Stimulated activated CD4-positive, alpha-beta T cell treated with anti-CD3 and anti-CD28 coated beads, TNF-alpha, amount 100 ng/mL, for 4 hours (primary cell): ENCODE measurements at places on chromosomes 2 and 18.
A peak's percentile ranks its signal among the peaks of the same experiment; 100 is the strongest.

DNA sequence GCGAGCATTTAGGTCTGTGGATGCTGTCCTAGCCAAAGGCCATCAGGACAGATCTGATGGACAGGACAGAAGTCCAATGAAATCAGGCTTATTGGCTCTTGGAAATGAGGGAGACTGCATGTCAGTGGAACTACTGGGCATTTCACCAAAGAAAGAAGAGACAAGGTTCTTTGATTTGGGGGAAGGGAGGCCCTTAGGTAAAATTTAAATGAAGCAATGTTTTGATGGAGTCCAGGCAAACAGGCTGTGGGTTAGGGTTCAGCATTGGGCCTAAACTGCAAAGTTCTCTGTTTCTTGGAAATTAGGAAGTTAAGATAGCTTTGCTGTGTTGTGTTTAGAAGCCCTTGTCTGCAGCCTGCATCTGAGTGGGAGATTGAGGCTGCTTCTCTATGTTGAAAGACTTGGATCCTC is 31.6 kb upstream of the RNF149 start:
- no peak for DNase-seq

- no peak for DNase-seq
Measured at GRCh38 chr2:11757101-11757500, 10.7 kb downstream of the LPIN1 start.

DNA sequence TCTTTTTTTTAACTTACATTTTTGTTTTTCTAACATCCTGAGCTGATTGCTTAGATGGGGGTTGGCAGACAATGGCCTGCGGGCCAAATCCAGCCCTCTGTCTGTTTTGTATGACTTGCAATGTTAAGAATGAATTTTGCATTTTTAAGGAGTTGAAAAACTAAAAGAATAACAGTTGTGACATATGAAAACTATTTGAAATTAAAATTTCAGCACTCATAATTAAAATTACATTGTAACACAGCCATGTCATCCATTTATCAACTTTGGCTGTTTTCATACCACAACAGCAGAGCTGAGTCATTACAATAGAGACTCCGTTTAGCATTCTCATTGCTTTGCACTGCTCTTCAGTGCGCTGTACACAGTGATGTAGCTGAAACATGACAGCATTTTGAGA is 94.1 kb upstream of the MC4R start:
- DNase-seq: no peak

DNA sequence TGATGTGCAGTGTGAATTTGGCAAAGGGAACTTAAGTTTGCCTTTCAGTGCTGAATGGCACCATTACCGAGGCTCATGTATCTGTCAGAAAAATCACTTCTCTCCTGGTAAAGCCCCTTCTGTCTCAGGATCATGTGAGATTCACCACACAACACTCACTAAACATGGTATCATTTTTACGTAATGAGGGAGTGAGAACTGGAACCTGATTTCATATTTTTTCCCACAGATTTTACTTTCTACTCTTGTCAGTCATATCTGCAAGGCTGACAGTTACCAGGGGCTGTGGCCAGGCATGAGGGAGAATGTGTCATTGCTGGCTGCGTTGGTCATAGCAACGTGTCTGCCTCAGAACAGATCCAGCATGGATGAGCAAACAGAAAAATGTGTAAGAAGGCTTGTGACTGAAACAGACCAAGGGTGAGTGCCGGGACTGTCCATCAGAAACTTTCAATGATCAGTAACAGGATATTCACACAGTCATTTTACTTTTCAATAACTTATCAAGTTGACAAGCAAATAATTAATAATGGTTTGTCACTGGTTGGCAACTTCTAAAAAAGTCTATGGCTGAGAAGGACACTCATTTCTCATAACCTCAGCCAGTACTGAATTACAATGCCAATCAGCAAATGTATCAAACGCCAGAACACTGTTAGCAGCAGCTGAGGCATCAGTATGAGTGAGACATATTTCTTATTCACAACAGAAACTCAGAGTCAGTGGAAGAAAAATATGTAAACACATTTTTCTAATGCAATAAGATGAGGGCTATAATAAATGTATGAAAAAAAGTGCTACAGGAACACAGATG is 100.5 kb downstream of the CDC42EP3 start:
- DNase-seq: no peak

DNA sequence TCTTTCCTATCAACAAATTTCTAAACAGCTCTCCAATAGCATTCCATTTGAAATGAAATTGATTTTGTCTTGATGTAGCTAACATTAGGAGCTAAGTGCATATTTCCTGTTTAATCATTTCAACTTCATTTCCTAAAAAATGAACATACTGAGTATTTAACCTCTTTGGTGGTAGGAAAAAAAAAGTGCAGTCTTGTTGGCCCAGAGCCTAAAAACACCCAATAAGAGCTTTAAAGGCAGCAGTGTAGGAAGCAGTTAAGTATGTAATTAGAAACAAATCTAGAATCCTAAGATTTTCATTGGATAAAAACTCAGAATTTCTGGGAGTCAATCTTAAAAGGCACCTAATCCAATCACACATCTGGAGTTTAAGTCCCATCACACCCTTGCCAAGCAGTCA is 71.0 kb upstream of the RBMS1 start:
- DNase-seq: no peak

DNA sequence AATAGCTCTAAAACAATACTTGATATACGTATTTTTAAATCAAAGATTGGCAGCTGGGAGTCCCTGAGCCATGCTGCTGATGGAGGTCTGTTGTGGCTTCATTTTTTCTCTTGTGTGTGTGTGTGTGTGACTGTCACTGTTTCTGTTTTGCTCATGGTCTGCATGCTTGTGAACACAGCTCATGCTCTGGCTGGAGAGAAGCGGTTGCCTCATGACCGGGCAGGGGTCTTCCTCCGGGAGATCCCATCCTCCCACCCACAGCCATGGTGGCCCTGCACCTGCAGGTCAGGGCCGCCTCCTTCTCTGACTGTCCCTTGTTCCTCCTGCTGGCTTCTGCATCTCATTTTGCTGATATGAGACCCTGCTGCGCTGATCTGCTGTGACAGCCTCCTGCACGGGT is 47.3 kb upstream of the GALR1 start:
- no peak for DNase-seq

- no peak for DNase-seq
Measured at GRCh38 chr2:112699984-112700667, 20.7 kb upstream of the NT5DC4 start.

GRCh38 chr2:29528891-29529520 is 392.4 kb downstream of the ALK start:
- no peak for DNase-seq

GRCh38 chr2:187541086-187542085 is 12.8 kb downstream of the TFPI start:
- no peak for DNase-seq

DNA sequence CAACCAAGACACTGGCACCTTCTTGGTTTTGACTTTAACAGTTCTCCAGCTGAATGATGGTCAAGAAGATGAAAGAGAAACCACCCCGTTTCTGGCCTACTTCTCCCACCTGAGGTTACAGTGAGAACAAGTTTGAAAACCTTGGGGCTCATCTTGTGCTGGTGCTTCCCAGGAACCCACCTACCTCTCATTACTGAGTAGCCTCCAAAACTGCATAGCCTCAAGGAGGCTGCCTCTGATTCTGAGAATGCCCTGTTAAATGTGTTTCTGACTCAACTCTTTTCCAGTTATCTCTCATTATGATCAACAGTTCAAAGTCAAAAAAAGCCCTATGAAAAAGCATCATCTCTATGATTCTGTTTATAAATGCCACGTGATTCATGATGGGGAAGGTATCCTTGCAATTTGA is 121.9 kb downstream of the CACNB4 start:
- DNase-seq: no peak

DNA sequence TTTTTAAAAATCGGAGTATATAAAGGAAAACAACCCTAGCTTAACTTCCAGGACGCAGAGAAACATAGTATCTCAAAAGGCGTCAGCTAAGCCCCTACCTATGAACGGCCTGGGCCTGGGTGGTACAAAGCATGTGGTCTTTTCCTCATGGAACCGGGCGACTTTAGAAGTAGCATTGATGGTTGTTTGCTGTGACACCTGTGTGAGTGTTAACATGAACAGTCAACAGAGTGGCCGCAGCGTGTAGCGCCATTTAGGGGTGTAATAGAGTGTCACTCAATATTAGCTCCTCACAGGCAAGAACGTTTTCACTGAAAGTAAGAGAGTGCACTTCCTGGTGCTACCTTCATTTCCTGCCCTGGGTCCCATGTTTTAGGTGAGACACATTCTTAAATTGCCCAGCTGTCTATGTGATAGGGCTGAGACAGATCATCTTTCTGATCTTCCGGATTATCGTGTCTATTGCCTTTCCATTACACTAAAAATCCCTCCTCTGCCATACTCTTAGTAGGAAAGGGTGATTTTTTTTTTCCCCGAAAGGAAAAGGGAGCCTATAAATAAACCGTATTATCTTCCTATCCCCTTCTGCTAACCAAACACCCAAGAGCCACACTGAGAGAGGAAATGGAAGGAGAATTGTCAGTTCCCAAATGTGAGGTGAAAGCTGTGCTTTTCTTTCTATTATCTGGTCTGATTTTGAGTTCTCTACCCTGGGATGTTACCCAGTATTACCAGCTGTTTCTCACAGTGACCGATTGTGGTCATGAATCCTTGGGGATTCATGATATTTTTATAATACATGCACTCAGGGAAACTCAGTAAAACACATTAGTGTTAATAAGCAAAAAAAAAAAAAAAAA is 1.3 kb downstream of the GORASP2 start:
- peak; percentile 18 for DNase-seq

GRCh38 chr2:191187105-191187829 is 36.5 kb upstream of the STAT4 start:
- DNase-seq: no peak

- no peak for DNase-seq
Measured at GRCh38 chr18:71352618-71353017, 1063.8 kb downstream of the SOCS6 start.

DNA sequence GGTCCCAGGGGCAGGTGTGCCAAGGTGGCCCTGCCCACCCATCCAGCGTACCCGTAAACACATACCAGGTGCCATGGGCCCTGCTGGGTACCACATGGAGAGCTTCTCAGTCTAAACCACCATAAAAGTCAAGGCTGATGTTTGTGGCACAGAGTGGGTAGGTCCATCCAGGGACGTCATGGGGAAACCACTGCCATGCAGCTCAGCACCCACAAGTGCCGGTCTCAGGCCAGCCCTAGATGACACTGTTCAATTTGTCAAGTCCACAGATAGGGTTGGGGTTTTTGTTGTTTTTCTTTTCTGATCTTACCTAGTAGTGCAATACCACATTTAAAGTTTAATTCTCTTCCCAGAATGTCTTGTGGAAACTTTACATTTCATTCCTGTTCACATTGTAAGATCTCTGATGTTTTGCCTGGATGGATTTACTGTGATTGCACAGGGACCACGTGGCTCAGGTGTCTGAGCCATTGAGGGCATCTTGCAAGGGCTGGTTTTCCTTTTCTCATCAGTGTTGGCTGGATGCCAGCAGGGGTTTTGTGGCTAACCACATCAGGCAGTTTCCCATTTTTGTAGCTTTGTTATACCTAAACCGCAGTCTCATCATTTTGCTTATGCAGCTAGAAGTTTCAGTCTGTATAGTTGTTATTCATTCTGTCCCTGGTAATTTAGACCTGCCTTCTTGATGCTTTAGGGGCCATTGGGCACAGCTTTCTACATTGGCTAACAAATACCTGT is 64.7 kb downstream of the STK25 start:
- peak; percentile 76 for DNase-seq

GRCh38 chr2:105641389-105641811 is 103.3 kb upstream of the NCK2 start:
- DNase-seq: no peak
